Right cardiac atrium (tissue), 5 donors: ENCODE measurements at places on chromosomes 6 and 20. TPM values are rescaled to one million over a fixed set of nuclear protein-coding genes. Genes with fewer than 3 reads are reported as not detected.

DNA sequence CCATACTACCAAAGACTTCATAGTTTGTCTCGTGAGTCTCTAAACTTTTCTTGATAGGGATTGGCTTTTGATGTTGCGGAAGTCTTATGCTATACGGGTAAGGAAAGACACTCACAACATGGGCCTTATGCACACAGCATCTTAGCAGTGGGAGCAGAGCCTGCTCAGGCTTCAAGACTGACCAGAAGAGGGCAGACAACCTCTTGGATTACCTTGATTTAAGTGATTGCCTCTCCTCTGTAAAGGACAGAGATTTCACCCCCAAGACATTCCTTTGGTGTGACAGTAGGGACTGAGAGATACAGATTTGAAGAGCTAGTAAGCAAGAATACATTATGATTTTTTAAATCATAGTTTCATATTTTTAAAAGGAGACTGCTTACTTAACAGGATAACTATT, 71.0 kb upstream of the SAMD3 start:
- DNase-seq: no peak

ANKRD66 gene
- not detected for total RNA-seq

DNA sequence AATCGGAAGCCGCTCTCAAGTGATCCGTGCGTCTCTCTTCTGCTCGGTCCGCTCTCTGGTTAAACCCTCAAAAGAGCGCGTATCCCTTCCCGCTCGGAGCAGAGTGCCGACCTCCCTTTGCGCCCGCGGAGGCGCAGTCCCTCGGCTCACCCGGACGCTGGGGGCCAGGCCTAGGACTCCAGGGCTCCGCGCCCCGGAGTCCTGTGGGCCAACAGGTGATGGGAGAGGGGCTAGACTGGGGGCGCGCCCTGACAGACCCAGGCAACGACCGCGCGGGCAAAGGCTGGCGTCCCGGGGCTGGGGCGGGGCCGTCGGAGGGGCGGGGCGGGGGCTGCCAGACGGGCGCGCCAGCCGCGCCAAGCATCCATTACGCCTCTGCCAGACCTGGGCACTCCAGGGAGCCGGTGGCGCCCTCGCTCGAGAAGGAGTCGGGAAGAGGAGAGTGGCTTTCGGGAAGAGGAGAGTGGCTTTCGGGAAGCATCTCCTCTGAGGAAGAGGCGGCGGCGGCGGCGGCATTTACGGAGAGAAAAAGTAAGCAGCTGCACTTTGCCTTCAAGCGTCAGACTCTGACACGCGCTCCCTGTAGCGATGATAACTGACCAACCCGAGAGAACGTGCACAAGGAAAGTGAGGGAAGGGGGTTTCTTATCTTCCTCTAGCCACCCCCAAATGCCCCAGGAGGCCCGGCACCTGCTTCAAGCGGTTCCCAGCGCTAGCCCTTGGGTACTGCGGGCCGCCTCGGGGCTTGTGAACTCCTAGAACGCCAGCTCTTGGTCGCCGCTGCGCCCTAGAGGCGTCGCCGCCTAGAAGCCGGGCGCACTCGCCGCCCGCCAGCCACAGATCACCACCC, 2.6 kb downstream of the EPHA7 start:
- DNase-seq: peak; percentile 33

GRCh38 chr6:6505111-6505510, 83.4 kb upstream of the LY86 start:
- no peak for DNase-seq

DNA sequence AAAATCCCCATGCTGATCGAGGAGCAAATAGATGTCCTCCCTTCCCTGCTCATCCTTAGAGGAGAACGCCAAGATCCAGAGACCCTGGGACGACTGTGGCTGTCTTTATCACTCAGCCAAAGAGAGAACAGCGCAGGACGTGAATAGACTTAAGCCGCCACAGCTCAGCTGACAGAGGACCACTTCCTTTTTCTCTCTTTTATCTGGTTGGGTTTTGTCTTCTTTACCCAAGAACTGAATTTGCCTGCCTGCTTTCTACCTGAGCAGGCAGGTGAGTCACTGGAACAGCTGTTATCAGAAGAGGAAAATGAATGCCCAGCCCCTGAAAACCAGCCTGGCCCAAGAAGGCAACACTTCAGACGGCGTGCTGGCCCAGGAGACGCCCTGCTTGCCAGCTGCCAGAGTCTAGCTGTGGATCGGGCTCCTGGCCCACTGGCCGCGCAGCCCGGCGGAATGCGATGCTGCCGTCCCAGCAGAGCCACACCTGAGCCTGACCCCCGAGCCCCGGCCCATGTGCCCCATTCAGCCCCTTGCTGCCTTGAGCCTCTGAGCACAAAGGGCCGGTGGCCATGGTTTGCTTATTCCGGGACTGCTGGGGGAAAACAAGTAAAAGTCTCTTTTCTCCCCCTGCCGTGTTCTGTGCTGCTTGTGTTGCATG, 82.1 kb downstream of the TCP11 start:
- no peak for DNase-seq

DNA sequence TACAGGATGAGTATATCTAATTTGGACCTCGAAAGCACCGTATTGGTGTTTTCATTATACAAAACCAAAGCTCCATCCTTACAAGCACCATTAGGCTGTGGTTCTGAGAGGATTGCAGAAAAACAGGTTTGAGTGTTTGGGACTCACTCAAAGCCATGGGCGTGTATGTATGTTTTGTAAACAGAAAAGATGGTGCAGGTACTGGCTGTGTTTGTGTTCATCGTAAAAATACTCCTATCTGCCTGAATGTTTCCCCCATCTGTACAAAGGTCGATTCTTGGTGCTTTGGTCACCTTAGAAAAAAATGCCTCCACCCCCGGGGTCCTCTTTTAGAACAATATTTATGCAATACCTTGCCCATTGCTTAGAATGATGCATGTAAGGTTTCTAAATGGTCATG, 286.6 kb downstream of the TSHZ2 start:
- DNase-seq: no peak

SNAP25 gene
- total RNA-seq: 2.1 TPM

DNA sequence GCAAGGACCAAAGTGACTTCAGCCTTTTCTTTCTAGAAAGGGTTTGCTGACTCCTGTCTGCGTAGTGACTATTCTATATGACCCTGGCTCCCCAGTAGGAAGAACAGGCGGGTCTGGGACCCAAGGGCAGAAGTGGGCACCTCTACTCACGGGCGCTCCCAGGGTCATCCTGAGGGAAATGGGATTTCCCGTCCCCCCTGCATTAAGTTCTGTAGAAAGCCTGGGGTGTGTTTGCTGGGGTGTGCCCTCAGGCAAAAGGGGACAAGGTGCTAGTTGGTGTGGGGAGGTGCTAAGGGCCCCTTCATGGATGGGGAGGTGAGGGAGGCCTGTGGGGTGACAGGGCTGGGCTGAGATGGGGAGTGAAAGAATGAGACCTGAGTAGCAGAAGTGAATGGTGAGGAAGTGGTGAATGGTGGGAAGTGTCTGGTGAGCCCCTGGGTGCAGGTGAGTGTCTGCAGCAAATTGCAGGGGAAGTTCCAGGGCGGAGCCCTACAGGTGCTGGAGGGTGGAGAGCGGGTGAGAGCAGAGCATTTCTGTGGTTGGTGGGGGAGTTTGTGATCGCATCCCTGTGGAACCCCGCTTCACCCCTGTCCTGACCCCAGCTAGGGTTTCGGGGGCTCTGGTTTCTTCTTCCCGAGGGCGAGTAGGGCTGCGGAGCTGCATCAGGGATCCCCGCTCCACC, 21.1 kb downstream of the RAET1L start:
- no peak for DNase-seq

DNA sequence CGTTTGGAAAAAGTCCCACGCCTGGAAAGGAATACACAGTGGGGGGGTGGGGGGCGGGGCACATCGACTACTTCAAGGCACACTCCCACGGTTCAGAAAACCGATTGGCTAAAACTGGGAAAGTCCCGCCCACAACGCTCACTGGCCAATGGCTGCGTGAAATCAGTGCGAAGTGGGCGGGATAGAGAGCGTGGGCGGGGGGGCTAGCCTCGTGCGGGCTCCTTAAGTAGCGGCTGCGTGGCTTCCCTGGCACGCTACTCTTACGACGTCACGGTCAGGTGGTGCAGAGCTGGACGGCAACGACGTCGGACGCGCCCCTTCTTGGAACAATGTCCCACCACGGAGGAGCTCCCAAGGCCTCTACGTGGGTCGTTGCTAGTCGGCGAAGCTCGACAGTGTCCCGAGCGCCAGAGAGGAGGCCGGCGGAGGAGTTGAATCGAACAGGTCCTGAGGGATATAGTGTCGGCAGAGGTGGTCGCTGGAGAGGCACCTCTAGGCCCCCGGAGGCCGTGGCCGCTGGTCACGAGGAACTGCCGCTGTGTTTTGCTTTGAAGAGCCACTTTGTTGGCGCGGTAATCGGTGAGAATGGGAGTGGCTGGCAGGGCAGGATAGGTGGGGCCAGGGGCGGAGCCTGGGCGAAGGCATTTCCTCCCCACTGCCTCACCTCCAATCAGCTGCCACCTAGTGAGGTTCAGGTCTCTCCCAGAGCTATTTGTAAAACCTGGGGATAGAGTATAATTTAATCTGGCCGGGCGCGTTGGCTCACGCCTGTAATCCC, at the start of gene DDX43:
TSS of gene DDX43 (plus strand) at position 252 of the 778 bp plus-strand sequence. CDS start at position 330, 78 bp downstream.
- peak; percentile 65 for DNase-seq

SLC22A7 gene
- not detected for total RNA-seq

DNA sequence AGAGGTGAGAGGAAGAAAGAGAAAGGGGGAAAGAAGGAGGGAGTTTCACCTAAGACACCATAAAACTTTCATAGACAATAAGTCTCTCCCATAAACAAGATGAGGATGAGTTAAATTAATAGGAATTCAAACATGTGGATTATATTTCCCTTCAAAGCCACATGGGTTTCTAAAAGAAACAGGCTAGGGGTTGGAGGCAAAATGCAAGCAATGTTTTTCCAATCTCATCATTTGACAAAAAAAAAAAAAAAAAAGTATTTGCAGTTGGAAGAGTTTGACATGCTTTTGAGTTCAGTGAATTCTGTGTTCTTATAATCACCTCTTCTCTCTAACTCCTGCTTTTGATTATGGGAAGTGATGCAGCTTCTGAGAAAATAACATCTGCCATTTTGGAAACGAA, 286.5 kb upstream of the PRND start:
- DNase-seq: no peak

GRCh38 chr6:141264101-141264500, 868.6 kb upstream of the GJE1 start:
- no peak for DNase-seq

ZKSCAN8 gene
- 15.2 TPM for total RNA-seq

- DNase-seq: no peak
Observed at GRCh38 chr20:24118441-24119175, 130.0 kb upstream of the GGTLC1 start.

DNA sequence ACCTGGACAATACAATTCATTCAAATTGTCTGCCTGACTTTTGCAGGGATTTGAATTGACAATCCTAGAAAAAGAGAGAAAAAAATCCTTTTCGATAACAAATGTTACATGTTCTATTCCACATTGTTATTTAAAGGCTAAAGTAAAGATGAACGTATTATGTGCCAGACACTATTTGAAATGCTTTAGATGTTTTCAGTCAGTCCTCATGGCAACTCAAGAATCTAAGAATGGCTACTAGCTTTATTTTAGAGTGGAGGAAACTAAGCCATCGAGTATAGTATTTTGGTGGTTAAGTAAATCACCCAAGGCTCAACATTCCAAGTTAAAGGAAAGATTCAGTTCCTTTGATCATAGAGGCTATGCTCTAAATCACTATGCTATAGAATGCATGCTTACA, 558.6 kb upstream of the MAN1A1 start:
- DNase-seq: no peak

DNA sequence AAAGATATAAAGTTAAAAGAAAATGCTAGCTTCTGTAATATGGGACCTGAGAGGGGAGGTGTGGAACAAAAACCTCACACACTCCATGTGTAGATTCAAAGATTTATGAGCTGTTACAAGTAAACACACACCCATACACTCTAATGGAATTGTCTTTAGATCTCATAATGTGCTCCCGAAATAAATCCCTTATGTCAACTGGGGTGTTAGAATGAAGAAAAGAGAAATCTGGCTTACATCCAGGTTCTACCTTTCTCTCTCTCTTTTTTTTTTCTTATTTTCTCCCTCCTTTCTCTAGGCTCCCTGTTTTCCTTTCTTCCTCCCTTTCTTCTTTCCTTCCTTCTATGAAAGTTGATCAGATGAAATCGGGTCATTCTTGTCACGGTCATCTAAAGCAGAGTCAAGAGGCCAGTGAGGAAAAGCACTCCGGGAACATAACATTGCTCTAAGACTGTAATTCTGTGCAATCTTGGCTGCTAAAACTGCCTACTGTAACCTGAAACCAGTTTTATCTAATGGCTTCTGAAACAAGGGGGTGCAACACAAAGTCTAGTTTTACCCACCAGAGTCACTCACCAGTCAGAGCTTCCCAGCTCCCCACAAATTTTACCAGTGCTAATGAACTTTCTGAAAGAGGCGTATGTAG, 68.3 kb upstream of the BTBD3 start:
- DNase-seq: no peak

FAM83C gene
- total RNA-seq: not detected

DNA sequence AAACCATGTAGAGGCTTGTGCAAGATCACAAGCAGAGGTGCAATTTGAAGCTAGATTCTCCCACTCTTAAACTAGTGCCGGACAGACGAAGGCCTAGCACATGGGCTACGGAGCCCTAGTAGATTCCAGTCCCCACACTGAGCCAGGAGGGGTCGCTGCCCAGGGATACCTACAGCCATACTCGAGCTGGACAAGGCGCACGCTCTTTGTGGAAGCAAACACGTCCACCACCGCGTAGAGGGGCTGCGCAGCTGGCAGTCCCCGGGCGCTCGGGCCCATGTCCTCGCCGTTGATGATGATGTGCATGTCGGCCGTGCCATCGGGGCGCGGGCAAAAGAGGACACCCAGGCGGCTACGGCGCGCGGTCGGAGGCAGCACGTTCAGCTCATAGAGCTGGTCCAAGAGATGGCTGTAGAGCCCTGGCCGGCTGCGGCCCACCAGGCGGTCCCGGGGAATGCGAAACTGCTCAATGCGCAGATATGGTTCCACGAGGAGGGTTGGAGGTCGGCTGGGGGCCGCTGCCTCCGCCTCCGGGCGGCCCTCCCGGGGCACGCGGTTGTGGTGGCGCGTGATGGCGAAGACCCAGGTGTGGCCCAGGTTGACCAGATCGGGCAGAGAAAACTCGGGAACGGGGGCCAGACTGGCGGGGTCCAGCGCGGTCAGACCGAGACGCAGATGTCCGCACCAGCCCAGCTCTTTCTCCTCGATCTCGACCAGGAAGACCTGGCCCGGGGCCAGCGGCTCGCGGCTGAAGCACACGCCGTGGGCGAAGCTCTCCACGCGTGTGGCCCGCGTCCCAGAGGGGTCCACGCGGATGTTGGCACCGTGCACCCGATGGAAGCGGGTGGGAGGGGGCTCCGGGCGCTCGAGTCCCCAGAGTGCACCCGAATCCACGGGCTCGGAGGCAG, 677 bp downstream of the NEURL2 start:
- peak; percentile 86 for DNase-seq

- no peak for DNase-seq
Observed at GRCh38 chr20:63711085-63711645, 3.3 kb downstream of the ZGPAT start.

DNA sequence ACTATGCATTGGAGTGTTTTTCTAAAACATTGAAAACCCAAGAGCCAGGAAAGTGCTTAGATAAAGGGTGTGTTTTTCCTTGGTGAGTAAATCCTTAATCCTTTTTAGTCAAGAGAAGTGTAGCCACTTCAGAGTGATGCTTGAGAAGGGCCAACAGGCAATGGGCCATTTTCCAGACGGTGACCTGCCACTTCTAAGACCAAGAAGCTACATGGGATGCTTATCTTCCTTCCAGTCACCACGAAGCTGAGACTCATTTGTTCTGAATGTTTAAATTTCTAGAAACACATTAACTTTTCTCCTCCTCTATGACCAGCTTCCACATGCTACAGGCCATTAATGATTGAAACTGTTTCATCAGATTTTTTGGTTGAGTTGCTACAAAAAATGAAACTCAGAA, 34.4 kb upstream of the NHSL1 start:
- no peak for DNase-seq
